Spleen (tissue), 13 donors: ENCODE measurements at places on chromosomes 13 and 19. TPM values are rescaled to one million over a fixed set of nuclear protein-coding genes. Genes with fewer than 3 reads are reported as not detected.
A peak's percentile ranks its signal among the peaks of the same experiment; 100 is the strongest.

DNA sequence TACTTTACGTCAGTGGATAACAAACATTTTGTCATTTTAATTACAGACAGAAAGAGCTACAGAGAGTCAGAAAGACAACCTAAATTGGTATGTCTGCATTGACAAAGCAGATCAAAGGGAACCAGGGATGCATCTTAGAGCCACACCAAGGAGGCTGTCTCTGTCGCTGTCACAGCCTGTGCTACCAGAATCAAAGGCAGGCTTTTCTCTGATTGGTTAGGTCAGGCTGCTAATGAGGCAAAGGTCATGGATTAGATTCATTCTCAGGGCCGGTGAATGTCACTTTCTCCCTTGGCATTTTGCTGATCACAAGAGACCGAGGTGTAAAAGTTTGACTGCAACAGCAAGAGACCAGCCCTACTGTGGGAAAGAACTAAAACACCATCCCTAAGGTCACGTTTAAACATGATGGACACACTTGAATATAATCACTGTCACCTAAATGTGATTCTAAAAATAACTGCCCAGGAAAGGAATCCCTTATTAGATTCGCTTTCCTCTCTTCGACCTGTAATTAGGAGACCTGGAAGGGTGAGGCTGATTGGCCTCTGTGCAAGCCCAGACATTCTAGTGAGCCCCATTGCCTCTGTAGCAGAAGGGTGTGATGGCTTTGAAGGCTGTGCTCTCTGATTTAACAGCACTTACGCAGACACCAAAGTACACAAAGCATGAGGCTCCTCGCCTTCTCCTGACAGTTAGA, 314.4 kb upstream of the NBEA start:
- H3K27me3 ChIP-seq, result no peaks in the 10 kb centered on the region
- H3K36me3 ChIP-seq, result no peaks in the 10 kb centered on the region
- DNase-seq, result no peak
- H3K4me1 ChIP-seq, result no peaks in the 10 kb centered on the region

GRCh38 chr19:18863843-18864362, 32.1 kb downstream of the CERS1 start:
- H3K27ac ChIP-seq, result no peak overlapping the region
- DNase-seq, result peak; percentile 71
- H3K4me3 ChIP-seq, result no peak overlapping the region
- peaks cover 95% of the 10 kb centered on the region for H3K36me3 ChIP-seq

DNA sequence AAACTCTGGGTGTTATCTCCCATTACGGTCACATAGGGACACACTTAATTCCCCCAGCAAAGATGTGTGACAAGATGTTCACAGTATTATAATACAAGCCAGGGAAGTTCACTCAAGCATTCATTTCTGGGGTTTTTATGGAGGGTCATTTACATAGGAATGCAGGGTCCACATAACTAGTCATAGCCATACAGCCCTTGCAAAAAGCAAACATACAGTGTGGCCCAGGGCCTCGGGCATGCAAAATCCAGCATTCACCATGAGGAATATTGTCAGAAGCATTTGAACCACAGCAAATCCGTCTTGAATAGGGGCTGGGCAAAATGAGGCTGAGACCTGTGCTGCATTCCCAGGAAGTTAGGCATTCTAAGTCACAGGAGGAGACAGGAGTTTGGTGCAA, 13.0 kb upstream of the ZNF460 start:
- DNase-seq, result no peak
- no peak overlapping the region for H3K27ac ChIP-seq
- H3K36me3 ChIP-seq, result peaks cover 18% of the 10 kb centered on the region
- H3K27me3 ChIP-seq, result no peaks in the 10 kb centered on the region
- H3K4me3 ChIP-seq, result no peak overlapping the region
- H3K4me1 ChIP-seq, result no peaks in the 10 kb centered on the region

DNA sequence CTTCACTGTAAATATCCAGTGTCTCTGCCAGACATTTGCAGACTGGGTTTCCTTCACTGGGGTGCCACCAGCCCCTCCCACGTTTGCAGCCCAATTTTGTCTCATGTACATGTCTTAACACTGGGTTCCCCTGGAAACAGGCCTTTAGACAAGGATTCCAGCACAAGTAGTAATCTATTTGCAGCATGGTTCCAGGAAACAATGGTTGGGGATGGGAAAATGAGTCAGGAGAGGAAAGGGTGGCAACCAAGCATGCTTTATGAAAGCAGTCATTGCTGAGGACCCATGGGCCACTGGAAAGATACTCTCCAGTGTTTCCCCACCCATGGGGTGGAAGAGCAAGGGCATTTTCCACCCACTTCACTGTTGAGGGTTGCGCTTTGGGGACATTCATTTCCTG, 53.6 kb upstream of the FARP1 start:
- H3K27me3 ChIP-seq, result no peaks in the 10 kb centered on the region
- no peaks in the 10 kb centered on the region for H3K4me1 ChIP-seq
- no peaks in the 10 kb centered on the region for H3K36me3 ChIP-seq

DNA sequence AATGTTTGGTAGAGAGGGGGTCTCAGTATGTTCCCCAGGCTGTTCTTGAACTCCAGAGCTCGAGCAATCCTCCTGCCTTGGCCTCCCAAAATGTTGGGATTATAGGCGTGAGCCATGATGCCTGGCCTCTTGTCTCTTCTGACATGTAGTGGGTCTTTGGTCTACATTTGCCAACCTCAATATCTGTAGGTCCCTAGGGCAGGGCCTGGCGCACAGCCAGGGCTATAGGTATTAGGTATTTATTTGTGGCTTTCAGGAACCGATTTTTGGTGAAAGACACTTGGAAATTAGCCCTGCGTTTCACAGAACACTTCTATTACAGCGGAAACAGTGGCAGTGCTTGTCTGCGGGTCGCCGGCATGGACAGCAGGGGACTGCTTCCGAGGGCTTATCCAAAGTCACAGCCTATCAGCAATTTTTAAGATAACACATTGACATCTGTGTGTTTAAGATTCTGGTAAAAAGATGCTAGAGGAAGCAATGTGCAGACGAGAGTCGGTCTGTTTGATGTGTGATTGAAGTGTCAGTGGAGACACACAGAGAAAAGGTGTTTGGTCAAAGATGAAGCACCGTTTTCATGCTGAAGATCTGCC, 14.5 kb downstream of the ZNF536 start:
- no peaks in the 10 kb centered on the region for H3K36me3 ChIP-seq
- H3K27ac ChIP-seq, result no peak overlapping the region
- no peak for DNase-seq
- no peaks in the 10 kb centered on the region for H3K4me1 ChIP-seq

DNA sequence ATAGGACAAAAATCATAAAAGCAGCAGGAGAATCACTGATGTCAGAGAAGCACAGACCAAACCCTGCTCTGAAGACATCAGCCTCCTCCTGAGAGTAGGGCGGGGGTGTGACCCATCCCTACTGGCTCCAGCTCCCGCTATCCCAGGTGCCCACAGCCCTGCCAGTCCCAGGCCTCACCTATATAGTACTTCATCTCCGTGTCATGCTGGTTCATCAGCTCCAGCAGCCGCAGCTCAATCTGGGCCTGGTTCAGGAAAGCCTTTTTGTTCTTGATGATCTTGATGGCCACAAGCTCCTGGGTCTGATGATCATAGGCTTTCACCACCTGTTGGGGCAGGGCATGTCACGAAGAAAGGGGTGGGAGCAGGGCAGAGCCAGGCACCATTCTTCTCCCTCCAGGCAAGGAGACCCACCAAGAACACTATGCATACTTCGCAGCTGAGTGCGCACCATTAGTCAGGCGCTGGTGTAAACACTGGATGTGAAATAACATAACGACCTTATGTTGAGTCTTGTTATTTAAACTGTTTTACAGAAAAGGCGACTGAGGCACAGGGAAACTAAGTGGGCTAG, 4.2 kb downstream of the DYRK1B start:
- peaks cover 18% of the 10 kb centered on the region for H3K4me1 ChIP-seq
- DNase-seq, result no peak
- H3K27ac ChIP-seq, result no peak overlapping the region
- H3K36me3 ChIP-seq, result peaks cover 73% of the 10 kb centered on the region

DNA sequence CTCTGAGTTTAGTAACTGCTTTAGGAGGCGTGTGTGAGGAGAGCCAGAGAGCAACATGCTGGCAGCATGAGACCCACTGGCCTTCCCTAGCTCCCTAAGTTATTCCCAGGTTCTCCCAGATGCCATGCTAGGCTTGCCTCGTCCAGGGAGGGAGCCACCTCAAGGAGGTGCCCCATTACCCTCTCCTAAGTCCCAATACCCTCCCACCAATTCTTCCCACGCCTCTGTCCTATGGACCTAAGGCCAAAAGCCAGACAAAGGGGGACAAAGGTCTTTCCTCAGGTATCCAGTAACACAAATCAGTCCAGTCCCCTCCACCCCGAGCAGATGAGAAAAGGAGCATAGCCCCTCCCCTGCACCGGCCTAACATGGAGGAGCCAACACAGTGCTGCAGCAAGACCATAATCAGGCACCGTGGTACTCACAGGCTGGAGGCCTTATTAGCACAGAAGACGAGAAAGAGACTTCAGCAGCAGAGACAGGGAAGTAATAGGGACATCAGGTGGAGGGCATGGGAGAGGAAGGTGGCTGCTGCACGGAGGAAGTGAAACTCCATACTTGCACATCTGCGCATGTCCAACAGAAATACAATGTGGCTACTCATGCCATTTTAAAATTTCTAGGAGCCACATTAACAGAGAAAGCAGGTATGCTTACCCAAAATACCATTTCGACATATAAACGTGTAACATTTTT, 46.3 kb downstream of the BRD4 start:
- no peak overlapping the region for H3K4me3 ChIP-seq
- peak; percentile 71 for DNase-seq
- H3K4me1 ChIP-seq, result peaks cover 100% of the 10 kb centered on the region
- no peak overlapping the region for H3K27ac ChIP-seq
- H3K27me3 ChIP-seq, result no peaks in the 10 kb centered on the region

DNA sequence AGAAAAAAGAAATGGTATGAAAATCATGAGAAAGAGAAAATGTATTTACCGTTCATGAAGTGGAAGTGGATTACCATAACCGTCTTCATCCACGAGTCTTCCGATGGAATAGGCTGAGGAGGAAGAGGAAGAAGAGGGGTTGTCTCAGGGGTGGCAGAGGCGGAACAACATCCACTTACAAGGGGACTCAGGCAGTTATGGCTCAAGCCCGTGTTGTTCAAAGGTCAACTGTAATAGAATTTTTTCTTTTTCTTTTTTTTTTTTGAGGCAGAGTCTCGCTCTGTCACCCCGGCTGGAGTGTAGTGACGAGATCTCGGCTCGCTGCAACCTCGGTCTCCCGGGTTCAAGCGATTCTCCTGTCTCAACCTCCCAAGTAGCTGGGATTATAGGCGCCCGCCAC, 16.9 kb upstream of the ADGRL1 start:
- peaks cover 5% of the 10 kb centered on the region for H3K4me1 ChIP-seq
- no peak overlapping the region for H3K27ac ChIP-seq
- DNase-seq, result no peak
- H3K4me3 ChIP-seq, result no peak overlapping the region
- no peaks in the 10 kb centered on the region for H3K27me3 ChIP-seq

DNA sequence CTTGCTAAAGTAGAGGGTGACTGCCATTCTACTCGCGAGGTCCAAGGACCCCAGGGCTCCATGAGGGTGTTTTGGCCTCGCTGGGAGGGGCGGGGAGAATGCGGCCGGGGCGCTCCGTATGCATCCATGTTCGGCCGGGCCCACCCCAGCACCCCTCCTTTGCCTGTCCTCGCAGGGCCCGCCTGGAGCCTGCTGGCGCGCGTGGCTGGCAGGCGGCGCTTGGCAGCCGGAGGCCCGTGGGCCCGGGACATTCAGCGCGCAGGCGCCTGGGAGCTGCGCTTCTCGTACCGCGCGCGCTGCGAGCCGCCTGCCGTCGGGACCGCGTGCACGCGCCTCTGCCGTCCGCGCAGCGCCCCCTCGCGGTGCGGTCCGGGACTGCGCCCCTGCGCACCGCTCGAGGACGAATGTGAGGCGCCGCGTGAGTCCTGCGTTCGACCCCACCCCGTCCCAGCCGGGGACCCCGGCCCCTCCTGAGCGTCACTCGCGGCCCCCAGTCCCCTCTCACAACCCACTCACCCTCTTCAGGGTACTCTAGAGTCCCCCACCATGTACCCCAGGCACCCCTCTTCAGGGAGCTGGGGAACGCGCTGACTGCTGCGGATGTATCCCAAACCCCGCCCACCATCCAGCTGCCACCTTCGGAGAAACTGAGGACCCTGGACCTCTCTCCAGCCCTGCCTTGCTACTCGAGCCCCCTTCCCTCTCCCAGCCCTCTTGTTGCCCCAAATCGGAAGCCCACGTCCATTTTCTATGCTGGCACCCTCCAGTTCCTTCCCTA, 4.1 kb downstream of the DLL3 start:
- DNase-seq, result peak; percentile 91
- H3K36me3 ChIP-seq, result no peaks in the 10 kb centered on the region
- H3K27me3 ChIP-seq, result peaks cover 71% of the 10 kb centered on the region

- H3K27me3 ChIP-seq, result no peaks in the 10 kb centered on the region
- DNase-seq, result no peak
- H3K4me1 ChIP-seq, result no peaks in the 10 kb centered on the region
- no peak overlapping the region for H3K4me3 ChIP-seq
- H3K27ac ChIP-seq, result no peak overlapping the region
Observed at GRCh38 chr13:105634059-105634458, 901.4 kb downstream of the EFNB2 start.

- no peaks in the 10 kb centered on the region for H3K36me3 ChIP-seq
- H3K4me3 ChIP-seq, result no peak overlapping the region
- no peak overlapping the region for H3K27ac ChIP-seq
Observed at GRCh38 chr19:56170261-56170660, 5.5 kb upstream of the GALP start.

- DNase-seq, result no peak
- no peak overlapping the region for H3K27ac ChIP-seq
- H3K4me3 ChIP-seq, result no peak overlapping the region
Observed at GRCh38 chr13:43555667-43556066, 231.1 kb downstream of the ENOX1 start.

DNA sequence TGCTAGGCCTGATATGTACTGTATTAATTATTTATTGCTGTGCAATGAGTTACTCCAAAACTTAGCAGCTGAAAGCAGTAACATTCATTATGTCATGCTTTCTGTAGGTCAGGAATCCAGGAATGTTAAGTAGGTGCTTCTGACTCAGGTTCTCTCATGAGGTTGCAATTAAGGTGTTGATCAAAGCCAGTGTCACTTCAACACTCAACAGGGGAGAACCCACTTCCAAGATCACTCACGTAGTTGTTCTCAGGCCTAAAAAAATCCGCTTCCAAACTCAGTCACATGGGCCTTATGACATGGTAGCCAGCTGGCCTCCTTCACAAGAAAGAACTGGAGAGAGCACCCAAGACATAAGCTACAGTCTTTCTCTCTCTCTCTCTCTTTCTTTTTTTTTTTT, 211.1 kb upstream of the NBEA start:
- no peaks in the 10 kb centered on the region for H3K27me3 ChIP-seq
- DNase-seq, result no peak
- no peaks in the 10 kb centered on the region for H3K36me3 ChIP-seq
- H3K27ac ChIP-seq, result no peak overlapping the region
- H3K4me3 ChIP-seq, result no peak overlapping the region
- no peaks in the 10 kb centered on the region for H3K4me1 ChIP-seq

IZUMO1 gene
- 0.50 TPM for polyA plus RNA-seq

WDFY2 gene
- polyA plus RNA-seq, result 3.0 TPM

ZIC2 gene
- not detected for polyA plus RNA-seq

PSG1 gene
- polyA plus RNA-seq, result not detected

ZNF90 gene
- polyA plus RNA-seq, result 3.9 TPM

PGLYRP2 gene
- polyA plus RNA-seq, result 0.02 TPM
